ENCODE measurements at places on chromosomes 16 and 17.

- DNase-seq, result no peak
These were observed 5.8 kb downstream of the UNC13D start for GRCh38 chr17:75838410-75838809.

DNA sequence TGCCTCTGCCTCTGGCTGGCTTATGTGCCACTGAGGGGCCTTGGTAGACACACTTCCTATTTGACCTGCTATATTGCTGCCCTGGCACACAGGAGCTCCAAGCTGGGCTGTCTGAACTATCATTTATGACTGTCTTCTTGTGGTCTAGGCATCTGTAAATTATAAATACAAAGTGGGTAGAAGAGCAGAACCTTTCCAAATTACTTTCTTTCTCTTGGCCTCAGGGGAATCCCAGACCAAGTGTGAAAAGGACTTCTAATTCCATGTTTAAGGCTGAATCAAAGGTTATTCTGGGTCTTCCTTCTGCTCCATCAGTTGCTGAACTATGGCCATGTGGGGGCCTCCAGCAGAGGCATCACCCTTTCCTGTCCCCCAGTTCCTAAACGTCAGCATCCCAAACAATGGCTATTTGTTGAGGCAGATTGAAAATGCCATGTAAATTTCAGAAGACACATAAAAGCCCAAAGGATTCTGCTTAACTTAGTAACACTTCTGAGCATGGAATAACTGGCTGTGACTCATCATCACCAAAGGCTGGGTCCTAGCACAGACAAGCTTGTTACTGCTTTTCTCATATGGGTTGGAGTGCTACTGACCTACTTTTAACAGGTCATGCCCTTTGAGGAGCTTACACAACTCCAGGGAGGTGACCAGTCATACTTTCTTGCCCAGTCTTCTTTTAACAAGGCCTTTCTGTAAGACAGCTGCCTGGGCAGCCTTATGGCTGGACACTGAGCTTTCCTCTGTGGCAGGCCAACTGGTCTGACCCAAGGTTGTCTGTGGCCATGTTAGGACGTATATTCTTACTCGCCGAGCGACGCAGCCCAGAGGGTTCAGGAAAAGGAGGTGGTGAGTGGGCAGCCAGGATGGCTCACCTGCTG lies 154.8 kb downstream of the VPS53 start:
- DNase-seq, result peak; percentile 62

DNA sequence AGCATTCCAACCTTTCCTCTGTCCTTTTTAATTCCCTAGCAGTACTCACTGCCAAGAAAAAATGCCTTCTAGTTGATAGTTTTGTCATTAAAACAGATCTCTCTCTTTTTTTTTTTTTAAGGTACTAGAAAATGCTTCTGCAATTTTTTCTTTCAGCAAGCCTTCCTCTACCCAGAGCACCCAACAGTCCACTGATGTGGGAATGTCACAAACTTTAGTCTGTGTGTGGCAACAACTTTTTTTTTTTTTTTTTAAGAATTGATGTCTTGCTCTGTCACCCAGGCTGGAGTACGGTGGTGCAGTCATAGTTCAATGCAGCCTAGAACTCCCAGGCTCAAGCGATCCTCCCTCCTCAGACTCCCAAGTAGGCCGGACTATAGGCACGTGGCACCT lies 34.7 kb downstream of the CDRT15 start:
- no peak for DNase-seq

DNA sequence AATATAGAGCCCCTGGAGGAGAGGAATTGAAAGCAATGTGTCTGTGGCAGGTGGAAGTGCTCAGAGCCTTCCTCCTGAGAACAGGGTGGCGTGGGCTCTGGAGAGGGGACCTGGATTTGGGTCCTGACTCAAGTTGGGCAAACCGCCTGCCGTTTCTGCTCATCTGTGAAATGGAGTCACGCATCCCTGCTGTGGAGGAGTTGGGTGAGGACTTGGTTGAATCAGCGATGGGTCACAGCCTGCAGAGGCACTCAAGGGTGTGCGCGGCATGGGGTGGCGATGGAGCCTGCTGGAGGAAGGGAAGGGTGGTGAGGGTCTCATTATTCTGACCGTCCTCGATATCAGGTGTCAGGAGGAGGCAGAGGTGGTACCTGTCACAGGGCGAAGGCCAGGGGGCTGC lies 3.1 kb downstream of the ADAD2 start:
- no peak for DNase-seq

GRCh38 chr17:81029859-81030258 lies 5.1 kb upstream of the BAIAP2 start:
- no peak for DNase-seq

DNA sequence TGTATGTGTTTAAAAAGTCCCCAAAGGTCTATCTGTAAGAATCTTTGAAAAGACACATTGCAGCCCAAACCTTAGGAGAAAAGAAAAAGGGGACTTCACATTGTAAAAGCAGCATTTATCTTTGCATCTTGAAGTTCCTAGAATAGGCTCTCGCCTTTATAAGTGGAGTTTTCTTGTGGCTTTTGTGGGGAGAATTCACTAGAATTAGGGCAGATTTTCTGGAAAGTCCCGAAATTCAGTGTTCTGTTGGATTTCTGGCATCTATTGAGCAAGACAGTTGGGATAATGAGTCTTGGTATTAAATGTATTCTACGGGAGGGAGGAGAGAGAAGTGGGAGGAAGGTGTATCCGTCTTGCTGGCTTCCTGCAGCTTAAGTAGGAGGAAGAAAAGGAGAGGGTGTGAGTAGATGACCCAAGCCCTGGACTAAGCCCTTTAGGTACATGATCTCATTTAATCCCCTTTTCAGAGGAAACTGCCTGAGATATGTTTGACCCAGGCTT lies 62.6 kb downstream of the PRKCA start:
- DNase-seq, result no peak

Data from RWPE1 (cell line).